ENCODE measurements at places on chromosomes 11 and 22. TPM values are rescaled to one million over a fixed set of nuclear protein-coding genes. Genes with fewer than 3 reads are reported as not detected.

- H3K36me3 ChIP-seq = peaks cover 5% of the 10 kb centered on the region
- H3K27me3 ChIP-seq = no peaks in the 10 kb centered on the region
- peak; percentile 25 for DNase-seq
- peak within 1 kb of the TSS; percentile 24 for H3K27ac ChIP-seq
- H3K4me3 ChIP-seq = peak within 1 kb of the TSS; percentile 42
Measured at GRCh38 chr22:23762842-23763578, at the start of gene C22orf15. TSS of gene C22orf15 (plus strand) at chr22:23762990. CDS start at chr22:23763307, 317 bp downstream.

OR6T1 gene
- not detected for total RNA-seq

DNA sequence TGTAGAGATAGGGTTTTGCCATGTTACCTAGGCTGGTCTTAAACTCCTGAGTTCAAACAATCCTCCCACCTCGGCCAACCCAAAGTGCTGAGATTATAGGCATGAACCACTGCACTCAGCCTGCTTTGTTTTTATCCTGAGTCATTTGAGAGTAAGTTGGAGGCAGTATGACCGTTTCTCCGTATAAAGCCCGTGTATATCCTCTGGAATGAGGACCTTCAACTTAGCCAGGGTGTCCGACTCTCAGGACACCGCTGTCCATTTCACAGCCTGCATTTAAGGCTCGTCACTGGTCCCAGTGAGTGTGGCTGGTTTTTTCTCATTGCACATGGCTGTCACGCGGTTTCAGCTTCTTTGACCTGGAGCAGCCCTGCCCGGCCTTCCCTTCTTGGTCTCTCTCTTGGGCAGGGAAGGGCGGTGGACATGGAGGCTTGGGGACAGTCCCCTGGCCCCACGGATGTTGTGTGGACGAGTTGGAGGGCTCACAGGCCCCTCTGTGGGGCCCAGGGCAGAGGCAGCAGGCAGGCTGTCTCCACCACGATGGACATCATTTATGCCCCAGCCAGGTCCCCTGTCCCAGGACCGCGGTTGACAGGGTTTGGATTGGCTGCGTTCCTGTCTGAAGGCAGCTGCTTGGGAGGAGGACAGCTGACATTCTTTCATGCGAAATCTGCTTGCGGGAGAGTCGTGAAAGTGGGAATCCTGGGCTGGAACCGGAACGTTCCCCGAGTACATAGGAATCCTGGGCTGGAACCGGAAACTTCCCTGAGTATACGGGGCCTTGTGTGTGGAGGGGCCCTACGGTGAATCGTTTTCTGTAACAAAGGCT, 93.3 kb downstream of the KCNQ1 start:
- no peak overlapping the region for H3K4me3 ChIP-seq
- H3K27me3 ChIP-seq = no peaks in the 10 kb centered on the region
- H3K36me3 ChIP-seq = no peaks in the 10 kb centered on the region
- no peak overlapping the region for H3K27ac ChIP-seq

MUC6 gene
- not detected for total RNA-seq

DNA sequence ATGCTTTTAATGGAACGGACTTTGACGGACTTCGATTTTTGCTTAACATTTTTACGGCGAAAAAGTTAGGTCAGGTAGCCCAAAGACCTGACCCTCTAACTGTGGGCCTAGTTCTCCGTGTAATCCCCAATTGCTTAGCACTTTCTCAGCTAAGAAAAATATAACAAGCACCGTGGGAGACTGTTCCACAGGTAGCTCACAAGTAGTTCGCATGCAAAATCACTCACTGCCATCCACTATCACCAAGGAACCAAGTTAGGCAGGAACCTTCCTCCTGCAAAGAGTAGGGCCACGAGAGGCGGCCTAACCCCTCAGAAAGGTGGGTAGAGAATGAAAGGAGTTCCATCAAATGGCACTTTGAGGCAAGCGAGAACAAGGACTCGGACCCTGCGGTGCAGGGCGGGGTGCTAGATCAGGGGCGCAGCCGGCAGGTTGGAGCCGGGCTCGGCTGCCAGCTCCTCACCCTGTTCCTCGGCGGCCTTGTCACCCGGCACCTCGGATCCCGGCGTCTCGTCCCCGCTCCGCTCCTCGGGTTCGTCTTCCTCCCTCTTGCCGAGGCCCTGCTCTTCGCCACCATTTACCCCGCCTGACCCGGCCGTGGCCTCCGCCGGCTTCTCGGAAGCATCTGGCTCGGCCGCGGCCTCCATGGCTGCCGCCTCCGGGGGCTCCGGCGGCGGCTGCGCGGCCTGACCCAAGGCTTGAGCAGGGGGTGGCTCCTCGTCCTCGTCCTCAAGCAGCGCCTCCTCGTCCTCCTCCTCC, 922 bp downstream of the HNRNPUL2 start:
- no peaks in the 10 kb centered on the region for H3K27me3 ChIP-seq
- peak; percentile 37 for DNase-seq
- peaks cover 66% of the 10 kb centered on the region for H3K36me3 ChIP-seq
- H3K27ac ChIP-seq = peak overlapping the region; percentile 93
- H3K4me1 ChIP-seq = peaks cover 49% of the 10 kb centered on the region

GRCh38 chr11:120512739-120513435, 1.3 kb downstream of the GRIK4 start:
- no peak for DNase-seq
- H3K36me3 ChIP-seq = no peaks in the 10 kb centered on the region
- no peak overlapping the region for H3K27ac ChIP-seq
- H3K27me3 ChIP-seq = peaks cover 68% of the 10 kb centered on the region
- H3K4me1 ChIP-seq = peaks cover 8% of the 10 kb centered on the region
- H3K4me3 ChIP-seq = no peak overlapping the region

DNA sequence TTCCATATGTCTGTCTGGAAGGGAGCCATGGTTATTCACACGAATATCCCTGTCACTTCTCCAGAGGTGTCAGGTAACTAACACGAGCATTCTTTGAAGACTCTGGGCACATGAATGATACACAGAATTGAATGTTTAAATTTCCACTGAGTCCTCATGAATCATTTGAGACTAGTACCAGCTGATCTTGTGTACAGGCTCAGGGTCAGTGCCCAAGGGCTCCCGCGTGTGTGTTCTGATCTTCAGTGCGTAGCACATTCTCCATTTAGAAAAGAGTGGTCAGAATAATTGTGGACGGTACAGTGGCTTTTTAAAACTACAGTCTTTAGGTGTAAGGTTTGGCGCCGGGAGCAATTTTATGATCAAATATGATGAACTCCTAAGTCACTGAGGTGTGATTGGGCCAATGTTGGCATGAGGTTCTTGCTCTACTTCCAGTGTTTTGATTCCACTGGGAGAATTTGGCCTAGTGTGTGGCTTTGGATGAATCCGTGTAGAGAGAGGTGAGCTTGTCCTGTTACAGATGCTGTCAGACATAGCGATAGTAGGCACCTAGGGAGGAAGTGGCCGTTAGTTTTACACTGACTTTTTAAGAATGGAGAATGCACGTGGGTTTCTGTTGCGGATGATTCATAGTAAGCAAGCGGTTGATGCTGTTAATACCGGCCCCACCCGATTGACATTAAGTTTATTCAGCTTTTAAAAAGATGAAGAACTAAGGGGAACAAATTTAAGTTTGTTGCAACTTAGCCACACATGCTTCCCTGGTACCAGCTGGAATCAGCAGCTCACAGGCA, 22.2 kb downstream of the NUP50 start:
- DNase-seq = peak; percentile 34
- H3K4me1 ChIP-seq = peaks cover 27% of the 10 kb centered on the region
- H3K27ac ChIP-seq = peak overlapping the region; percentile 67
- no peak overlapping the region for H3K4me3 ChIP-seq

DNA sequence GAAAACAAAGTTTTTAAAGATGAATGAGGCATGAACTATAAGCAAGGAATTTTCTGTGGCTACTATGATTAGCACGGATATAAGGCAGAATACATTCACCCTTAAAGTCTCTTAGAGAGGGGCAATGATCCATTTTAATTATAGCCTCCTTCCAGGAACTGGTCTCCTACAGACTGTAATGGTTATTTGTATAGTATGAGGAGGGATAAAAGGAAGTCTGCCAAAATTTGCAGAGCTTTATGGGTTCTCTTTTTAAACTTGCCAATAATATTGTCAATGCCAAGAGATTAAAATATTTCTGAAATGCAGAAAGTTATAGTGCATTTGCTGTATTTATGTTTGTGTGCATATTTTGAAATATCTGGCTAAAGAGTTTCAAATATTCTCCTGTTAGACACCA, 271.4 kb upstream of the LUZP2 start:
- no peaks in the 10 kb centered on the region for H3K36me3 ChIP-seq
- H3K27me3 ChIP-seq = no peaks in the 10 kb centered on the region
- DNase-seq = no peak
- H3K27ac ChIP-seq = no peak overlapping the region
- H3K4me3 ChIP-seq = no peak overlapping the region
- H3K4me1 ChIP-seq = no peaks in the 10 kb centered on the region

DNA sequence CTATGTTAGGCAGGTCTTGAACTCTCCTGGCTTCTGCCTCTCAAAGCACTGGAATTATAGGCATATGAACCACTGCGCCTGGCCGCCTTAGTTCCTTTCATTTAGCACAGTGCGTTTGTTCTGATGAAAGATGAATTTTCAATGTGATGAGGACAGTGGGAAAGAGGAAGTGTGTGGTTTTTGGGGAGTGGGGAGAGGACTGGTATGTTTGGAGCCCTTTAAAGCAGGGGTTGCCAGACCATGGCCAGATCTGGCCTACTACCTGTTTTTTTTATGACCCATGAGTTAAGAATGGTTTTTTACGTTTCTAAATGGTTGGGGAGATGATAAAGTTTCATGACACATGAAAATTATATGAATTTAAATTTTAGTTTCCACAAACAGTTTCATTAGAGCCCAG, 12.5 kb downstream of the ATXN10 start:
- H3K27ac ChIP-seq = no peak overlapping the region
- H3K4me1 ChIP-seq = peaks cover 25% of the 10 kb centered on the region
- H3K4me3 ChIP-seq = no peak overlapping the region
- DNase-seq = no peak

- no peaks in the 10 kb centered on the region for H3K4me1 ChIP-seq
- H3K27me3 ChIP-seq = no peaks in the 10 kb centered on the region
- H3K36me3 ChIP-seq = peaks cover 9% of the 10 kb centered on the region
- no peak overlapping the region for H3K27ac ChIP-seq
- no peak overlapping the region for H3K4me3 ChIP-seq
Measured at GRCh38 chr11:5663511-5663910, 21.4 kb downstream of the TRIM5 start.

- H3K27ac ChIP-seq = peak overlapping the region; percentile 5
- no peak for DNase-seq
- H3K4me1 ChIP-seq = peaks cover 7% of the 10 kb centered on the region
- H3K4me3 ChIP-seq = no peak overlapping the region
Measured at GRCh38 chr11:116871248-116871647, 33.8 kb upstream of the APOA1 start.

- peak overlapping the region; percentile 100 for H3K27ac ChIP-seq
- peaks cover 48% of the 10 kb centered on the region for H3K4me1 ChIP-seq
- H3K4me3 ChIP-seq = peak overlapping the region; percentile 95
- DNase-seq = peak; percentile 41
Measured at GRCh38 chr11:95788921-95789505, 569 bp downstream of the FAM76B start.

- no peaks in the 10 kb centered on the region for H3K36me3 ChIP-seq
- no peaks in the 10 kb centered on the region for H3K27me3 ChIP-seq
- peaks cover 48% of the 10 kb centered on the region for H3K4me1 ChIP-seq
- no peak for DNase-seq
- H3K4me3 ChIP-seq = no peak overlapping the region
- peak overlapping the region; percentile 53 for H3K27ac ChIP-seq
Measured at GRCh38 chr11:116980136-116980793, 118.0 kb downstream of the SIK3 start.

DNA sequence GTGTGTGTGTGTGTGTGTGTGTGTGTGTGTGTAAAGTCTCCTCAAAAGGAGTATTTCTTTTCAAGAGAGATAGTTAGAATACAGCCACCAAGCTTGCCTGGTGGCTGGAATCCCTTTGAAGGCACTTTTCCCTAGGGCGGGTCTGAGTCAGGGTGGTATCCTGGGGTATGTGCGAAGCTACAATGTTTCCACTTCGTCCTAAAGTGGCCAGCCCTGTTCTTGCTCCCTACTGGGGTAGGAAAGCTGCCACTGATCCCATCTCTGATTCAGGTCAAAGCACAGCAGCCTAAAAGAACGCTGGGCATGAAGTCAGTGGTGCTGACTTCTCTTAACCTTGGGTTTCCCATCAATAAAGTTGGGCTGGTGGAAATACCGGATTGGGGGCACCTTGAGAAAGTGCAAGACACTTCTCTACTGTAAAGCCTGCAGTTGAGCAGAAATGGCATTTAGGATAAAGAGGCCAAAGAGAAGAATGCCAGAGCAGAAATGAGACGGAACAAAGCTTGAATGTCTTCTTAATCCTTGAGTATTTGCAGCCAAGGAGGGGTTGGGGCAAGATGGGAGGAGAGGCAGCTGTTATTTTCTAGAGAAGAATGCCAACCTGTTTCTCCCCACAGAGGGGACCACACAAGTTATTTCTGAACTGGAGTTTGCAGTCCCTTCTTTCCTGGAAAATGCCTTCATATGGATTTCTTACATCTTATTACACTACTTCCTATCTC, 35.3 kb downstream of the ZNRF3 start:
- no peak overlapping the region for H3K4me3 ChIP-seq
- H3K4me1 ChIP-seq = no peaks in the 10 kb centered on the region
- DNase-seq = no peak
- peaks cover 17% of the 10 kb centered on the region for H3K27me3 ChIP-seq
- H3K36me3 ChIP-seq = no peaks in the 10 kb centered on the region

GRCh38 chr11:118193910-118194566, 17.6 kb upstream of the SCN2B start:
- H3K36me3 ChIP-seq = peaks cover 71% of the 10 kb centered on the region
- H3K27me3 ChIP-seq = peaks cover 5% of the 10 kb centered on the region
- no peak overlapping the region for H3K27ac ChIP-seq

DNA sequence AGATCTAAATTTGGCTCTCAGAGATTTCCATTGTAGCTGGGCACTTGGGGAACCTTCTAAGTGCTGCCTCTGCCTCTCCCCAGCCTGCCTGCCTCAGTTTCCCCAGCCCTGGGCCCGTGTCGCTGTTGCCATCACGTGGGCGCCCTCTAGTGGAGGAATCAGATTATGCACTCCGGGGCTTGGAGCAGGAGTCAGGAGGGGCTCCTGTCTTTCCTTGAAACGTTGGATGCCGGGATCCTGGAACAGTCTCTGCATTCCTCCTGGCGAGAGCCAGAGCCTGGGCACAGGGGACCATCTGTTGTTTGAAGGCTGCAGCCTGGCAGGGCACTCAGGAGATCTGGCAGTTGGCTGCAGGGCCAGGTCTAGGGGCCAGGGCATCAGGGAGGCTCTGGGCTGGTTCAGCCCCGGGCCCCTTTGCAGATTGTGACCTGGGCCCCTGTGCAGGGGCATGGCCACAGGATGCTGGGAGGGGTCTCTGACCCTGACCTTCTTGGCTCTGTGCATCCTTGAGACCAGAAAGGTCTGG, 71.6 kb downstream of the LRP5 start:
- no peak overlapping the region for H3K4me3 ChIP-seq
- peaks cover 9% of the 10 kb centered on the region for H3K4me1 ChIP-seq
- peaks cover 11% of the 10 kb centered on the region for H3K27me3 ChIP-seq
- no peak overlapping the region for H3K27ac ChIP-seq

OR2D2 gene
- total RNA-seq = not detected

GRCh38 chr11:70212227-70212811, 9.2 kb downstream of the FADD start:
- H3K4me1 ChIP-seq = peaks cover 26% of the 10 kb centered on the region
- H3K4me3 ChIP-seq = no peak overlapping the region
- H3K36me3 ChIP-seq = peaks cover 20% of the 10 kb centered on the region
- no peaks in the 10 kb centered on the region for H3K27me3 ChIP-seq
- DNase-seq = no peak
